ENCODE measurements at places on chromosomes 5 and 9.
A peak's percentile ranks its signal among the peaks of the same experiment; 100 is the strongest.

- DNase-seq, result no peak
These were observed 15.7 kb upstream of the IL6ST start for GRCh38 chr5:56010431-56010830.

GRCh38 chr9:116870566-116870965 lies 183.5 kb downstream of the TRIM32 start:
- DNase-seq, result no peak

DNA sequence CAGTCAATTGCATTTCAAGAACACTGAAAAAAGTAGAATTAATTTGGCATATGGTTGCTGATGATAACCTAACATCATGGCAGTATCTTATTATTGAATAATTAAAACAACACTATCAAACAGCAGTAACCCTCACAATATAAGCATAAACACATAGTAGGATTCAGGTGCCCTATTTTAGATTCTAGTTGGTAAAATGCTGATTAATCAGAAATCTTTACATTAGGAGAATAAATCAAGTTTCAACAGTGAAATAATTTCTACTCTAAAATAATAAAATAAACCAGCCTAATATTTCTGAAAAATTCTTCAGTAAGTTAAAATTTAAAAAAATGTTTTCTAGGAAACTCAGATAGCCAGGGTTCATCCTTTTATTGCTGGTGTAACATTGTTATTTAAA lies 76.4 kb upstream of the NUDT12 start:
- DNase-seq, result no peak

DNA sequence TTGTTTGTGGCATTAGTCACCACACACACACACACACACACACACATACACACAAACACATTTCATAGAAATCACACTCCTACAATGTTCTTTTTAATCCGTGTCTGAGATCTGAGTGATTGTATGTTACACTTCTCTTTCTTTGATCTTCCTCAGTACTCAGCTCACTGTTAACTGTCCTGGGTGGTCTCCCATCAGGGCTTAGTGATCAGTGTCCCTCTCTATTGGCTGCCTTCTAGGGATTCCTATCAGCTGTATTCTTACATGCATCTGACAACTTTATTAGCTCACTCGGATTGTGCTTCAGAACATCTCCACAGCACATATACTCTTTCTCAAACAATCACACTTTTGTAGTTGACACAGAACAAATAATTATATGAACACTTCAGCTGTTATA lies 170.2 kb upstream of the POU5F2 start:
- DNase-seq, result no peak

DNA sequence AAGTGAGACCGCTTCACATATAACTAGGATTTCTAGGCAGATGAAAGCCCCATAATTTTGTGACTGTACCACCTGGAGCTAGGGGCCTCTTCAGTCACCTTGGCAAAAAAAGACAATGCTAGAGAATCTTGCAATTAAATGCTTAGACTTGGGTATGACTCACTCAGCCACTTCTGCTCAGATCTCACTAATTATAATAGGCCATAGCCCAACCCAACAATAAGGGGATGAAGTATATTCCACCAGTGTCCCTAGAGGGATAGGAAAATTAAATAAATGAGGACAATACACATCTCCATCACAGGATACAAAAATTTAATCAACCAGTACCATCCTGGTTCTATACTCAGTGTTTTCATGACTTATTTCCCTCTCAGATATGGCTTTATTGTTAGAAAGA lies 1079.9 kb upstream of the C9orf72 start:
- DNase-seq, result no peak

DNA sequence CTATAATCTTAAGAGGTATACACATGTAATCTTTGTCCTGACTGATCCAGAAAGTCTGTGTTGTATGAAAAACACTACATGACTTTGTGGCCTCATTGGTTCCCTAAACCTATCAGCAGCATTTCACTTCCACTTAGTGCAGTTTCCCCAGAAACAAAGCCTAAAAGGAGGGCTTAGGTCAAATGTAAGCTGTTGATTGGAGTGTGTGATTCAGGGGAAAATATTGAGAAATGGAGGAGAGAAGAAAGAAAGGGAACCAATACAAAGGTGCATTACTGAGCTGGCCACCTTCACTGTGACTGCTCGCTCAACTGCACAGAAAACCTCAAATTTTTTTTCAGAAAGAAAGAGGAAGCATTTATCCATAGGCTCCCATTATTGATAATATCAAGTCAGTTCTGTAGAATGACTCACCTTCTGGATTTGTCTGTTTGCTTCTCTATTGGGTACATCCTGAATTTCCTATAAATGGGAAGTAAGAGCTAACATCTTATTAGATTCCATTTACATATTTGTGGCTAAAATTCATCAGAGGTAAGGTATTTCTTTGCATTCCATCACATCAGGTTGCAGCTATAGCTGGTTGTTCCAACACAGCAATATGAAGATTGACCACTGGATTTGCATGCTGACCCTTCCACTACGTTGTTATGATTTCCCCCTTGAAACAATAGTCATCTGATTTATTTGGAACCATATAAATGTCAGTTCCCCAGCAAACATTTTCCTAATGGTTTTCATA lies 10.3 kb upstream of the FST start:
- no peak for DNase-seq

DNA sequence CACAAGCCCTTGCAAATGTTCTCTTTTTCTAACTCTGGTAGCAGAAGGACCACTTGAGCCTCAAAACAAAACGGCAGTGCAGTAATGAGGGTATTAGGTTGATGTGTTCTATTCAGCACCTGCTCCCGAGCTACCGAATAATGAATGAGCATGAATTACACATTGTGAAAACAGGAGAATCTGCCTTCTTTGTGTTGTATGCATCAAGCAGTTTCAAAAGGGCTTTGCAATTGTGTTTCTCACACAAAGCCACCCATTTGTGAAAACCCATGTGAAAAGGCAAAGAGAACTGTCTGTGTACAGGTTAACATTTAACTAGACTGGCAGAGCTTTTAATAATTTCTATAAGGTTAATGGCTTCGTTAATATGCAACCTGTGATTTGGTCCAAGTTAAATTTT lies 97.8 kb downstream of the STK32A start:
- no peak for DNase-seq

DNA sequence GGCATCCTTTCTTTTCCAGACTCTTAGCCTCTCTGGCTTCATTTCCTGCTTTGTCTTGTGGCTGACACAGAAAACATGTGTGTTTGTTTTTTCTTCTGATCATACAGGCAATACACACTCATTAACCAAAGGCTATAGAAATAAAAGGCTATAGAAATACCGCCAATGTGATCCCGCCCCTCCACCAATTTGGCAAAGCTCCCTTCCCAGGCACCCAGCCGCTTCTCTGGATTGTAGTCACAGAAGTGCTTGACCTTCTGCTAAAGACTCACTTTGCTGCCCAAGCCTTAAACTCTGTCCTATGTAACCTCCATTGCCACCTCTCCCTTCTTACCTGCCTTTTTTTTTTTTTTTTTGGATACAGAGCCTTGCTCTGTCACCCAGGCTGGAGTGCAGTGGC lies 5.3 kb downstream of the TXNDC15 start:
- DNase-seq, result no peak

DNA sequence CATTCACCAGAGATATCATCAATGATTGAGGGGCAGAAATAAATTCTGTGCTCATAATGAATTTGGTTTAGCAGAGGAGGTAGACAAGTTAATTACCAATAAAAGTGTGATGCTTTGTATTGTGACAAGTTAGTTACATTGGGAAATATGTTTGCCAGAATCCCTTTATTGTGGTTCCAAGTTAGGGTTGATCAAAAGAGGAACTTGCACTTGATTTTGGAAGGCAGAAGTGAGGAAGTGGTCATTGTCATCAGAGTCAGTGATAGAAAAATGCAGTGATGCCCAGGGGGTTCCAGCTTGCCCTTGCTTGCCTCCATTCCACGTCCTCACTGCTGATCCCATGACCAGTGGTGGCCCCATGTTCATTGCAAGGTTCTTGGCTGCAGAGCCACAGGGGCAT lies 69.7 kb downstream of the SVEP1 start:
- DNase-seq, result no peak

DNA sequence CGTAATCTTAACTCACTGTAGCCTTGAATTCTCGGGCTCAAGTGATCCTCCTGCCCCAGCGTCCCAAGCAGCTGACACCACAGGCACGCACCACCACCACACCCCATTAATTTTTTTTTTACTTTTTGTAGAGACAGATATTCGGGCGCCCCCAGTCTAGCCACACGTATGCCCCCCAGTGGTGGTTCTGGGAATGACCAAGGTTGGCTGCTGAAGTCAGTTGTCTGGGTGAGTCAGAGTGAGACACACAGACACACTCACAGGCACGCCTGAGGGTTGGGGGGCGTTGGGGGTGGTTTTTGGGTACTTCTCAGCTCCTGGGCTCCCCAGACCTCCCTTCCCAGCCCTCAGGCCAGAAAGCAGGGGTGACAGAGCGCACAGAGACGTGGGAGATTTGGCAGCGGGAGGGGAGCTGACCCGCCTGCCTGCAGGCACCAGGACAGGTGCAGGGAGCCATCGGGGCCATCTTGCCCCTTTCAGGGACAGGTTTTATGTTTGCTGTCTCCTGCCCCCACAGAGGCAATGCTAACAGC lies 4.2 kb upstream of the ENTPD8 start:
- DNase-seq, result no peak

DNA sequence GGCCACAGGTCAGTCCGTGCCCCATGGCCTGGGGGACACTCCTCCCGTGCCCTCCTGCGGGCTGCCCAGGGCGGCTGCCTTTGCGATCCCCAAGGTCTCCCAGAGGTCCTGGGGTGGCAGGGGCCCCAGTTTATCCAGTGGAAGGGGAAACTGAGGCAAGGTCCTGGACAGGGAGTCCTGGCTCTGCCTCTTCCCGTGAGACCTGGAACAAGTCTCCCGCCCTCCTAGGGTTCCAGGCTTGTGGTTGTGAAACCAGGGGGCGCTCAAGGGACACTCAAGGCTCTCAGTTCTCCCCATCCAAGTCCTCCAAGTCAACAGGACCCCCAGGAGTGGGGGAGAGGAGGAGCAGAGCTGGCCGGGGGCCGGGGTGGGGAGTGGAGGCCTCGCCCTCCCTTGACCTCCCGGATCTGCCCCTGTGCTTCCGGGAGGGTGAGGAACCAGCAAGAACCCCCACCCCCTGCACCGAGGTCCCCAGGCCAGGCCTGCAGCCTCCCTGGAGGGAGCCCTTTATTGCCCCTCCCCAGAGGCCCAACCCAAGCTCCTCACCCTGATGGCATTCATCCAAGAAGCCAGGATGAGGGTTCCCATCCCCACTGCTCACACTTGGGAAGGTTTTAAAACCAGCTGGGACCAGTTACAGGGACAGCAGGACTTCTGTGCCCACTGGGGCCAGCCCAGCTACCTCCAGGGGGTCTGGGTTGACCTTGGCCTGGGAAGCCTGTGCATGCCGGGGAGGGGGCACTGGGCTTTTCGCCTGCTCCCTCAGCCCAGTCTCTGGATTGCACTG lies 24.7 kb upstream of the TMEM250 start:
- DNase-seq, result no peak

- DNase-seq, result peak; percentile 66
These were observed 26.6 kb downstream of the EGR1 start for GRCh38 chr5:138491669-138492559.

GRCh38 chr9:131728961-131729360 lies 10.9 kb downstream of the RAPGEF1 start:
- no peak for DNase-seq

DNA sequence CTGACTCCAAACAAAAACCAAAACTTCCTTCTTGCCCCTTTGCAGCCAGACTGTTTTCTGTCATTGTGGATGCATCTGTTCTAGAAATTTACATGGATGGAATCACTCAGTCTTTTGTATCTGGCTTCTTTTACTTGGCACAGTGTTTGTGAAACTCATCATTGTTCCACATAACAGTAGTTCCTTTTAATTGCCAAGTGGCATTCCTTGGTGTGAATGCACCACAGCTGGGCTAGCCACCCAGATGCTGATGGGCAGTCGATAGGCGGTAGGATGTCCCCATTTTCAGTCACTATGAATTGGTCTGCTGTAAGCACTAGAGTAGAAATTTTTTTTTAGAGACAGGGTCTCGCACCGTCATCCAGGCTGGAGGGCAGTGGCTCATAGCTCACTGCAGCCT lies 6.3 kb upstream of the CLPTM1L start:
- no peak for DNase-seq

DNA sequence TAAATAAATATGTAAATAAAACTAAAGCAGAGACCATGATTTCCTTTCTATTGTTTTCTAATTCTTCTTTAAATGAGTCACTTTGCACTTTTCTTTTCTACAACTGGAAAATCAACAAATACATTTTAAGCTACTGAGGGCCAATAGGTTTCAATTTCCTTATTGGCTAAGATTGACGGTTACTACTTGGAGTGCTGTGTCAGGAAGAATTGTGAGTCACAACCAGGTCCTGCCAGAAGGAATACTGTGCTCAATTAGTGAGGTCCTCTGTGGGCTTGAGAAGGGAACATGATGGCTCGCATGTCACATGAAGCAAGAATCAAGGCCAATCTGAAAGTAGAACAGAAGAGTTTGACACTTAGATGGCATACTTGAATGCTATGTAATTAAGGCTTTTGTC lies 110.8 kb downstream of the HMHB1 start:
- DNase-seq, result no peak

DNA sequence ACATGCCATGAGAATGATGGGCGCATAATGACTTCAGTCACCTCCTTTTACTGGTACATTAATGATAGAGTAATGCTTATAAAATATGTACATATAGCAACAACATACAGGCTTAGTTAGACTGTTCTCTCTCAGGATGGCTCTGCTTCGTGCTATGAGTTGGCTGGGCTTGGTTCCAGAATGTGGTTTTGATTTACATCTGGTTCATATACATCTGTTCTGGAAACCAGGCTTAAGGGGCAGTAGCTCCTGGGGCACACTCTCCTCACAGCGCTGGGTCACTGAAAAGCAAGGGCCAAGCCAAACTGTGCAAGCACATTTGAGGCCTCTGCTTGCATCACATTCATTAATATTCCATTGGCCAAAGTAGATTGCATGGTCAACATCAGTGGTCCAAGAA lies 44.9 kb downstream of the PCSK1 start:
- DNase-seq, result no peak

Measured in DMS 273 treated with DMSO at 0.1 percent for 48 hours (cell line).